ENCODE measurements at places on chromosomes 4 and X.

DNA sequence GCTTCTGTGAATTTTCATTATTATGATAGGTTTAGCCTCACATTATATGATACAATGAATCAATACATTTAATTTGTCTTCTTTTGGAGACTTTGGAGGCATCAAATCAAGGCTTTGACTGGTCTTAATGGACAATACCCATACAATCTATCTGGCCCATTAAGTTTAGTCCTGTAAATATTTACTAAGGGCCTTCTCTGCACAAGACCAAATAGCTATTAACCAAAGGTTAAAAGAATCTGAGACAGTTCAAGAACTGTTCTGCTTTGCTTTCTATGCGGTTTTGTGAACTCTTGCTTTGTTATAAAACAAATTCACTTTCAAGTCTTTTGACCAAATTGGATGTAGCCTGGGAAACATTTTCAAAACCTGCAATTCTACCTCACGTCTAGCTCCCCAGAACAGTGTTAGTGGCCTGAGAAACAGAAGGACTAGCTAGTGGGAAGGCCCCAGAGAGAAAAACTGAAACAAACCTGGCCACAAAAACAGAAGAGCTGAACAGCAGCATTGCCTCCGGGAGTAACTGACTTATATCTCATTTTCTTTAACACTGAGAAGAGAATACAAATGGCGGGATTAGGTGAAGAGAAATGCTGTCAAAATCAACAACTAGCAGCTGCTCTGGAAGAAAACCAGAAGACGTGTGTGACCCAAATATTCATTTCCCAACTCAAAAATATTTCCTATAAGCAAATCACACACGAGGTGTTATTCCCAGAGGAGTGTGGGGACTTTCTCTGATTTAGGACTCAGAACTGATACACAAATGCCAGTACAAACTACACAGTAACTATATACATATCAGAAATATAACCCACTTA is 548 bp downstream of the TLR1 start:
- DNase-seq: no peak

DNA sequence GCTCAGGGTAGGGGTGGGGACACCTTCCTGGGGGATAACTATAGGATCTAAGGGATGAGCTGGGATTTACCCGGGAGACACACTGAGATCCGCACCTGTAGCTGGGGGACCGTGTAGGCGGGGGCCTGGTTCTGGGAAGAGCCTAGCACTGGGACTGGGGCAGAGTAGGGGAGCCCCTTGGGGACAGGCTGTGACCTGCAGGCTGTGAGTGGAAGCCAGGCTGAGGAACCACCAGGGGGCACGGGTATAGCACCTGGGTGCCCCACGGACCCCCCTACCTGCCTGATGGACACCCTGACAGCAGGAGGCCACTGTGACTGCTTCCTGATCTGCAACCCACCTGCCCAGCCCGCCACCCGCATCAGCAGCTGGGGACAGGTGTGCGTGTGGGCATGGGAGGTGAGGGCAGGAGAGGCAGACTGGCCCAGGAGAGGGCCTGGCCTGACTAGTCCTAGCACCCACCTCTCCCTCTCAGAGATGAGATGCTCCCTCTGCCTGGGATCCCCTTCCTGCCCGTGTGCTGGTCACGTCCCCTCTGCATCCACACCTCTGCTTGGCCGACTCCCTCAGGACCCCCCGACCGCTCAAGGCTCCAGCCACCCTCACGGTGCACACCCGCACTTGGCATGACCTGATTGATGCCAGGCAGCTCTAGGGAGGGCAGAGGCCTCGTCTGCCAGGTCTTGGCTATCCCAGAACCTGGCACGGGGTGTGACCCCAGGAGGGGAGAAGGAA is 94.2 kb upstream of the NKX1-1 start:
- no peak for DNase-seq

DNA sequence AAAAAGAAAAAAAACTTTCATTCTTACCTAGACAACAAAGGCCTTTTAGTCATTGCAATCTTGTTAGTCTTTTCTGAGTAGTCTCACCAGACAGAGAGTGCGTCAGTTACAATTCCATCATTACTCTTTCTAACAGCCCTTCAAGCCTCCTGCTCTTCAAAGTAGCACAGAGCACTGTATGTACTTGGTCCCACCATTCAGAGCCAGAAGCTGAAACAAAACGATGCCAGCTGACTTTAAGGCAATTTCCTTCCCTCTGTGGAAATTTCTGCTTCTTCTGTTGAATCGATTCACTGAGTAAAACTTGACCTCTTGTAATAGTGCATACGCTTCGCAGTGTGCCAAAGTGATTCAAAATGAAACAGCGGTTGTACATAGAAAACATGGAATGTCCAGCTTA is 57.7 kb upstream of the TENM3 start:
- no peak for DNase-seq

GRCh38 chrX:21934414-21934813 is 6.1 kb upstream of the SMS start:
- no peak for DNase-seq

- DNase-seq: no peak
Observed at GRCh38 chrX:138651494-138651893, 60.0 kb downstream of the FGF13 start.

GRCh38 chrX:133448512-133449076 is 33.3 kb upstream of the GPC4 start:
- no peak for DNase-seq

DNA sequence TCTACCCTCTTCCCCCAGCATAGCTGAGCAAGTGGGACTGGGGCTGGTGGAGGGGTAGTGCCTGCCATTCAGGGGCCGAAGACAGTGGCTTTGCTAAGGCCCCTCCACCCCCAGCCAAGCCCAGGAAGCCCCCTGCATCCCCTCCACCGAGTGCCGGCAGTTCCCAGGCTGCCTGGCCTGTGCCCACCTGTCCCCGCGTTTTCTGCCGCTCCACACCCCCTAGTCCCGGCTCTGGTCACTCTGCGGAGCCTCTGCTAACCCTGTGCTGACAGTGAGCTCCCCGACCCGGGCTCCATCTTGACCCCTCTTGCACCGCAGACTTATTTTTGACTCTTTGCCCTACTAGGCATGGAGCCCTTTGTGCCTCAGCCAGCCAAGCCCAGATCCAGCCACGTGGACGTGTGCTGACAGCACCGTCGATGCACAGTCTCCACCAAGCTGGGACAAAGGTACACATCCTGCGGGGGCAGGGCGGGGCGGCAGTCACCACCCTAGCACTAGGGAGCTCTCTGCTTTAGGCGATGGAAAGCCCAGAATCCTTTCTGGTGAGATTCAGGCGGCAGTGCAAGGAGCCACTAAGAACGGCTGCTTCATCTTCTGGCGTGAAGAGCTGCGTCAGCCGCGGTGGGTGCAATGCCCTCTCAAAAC is 96.6 kb downstream of the PHKA2 start:
- no peak for DNase-seq

DNA sequence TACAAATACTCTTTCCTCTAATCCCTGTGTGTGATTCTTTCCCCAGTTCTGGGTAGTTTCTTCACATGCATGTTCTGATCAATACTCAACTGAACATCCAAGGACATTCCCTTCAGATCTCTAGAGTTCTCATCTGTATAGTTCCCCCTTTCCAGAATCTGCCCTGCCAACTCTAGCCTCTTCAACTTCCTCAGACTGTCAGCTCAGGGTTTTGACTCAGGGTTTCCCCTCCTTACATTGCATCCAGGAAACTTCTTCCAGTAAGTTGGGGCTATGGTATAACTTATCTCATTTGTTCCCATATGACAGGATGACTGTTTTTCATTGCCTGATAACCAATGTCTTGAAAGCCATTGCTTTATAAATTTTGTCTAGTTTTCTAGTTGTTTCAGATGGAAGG is 14.2 kb upstream of the ANKRD17 start:
- DNase-seq: no peak

DNA sequence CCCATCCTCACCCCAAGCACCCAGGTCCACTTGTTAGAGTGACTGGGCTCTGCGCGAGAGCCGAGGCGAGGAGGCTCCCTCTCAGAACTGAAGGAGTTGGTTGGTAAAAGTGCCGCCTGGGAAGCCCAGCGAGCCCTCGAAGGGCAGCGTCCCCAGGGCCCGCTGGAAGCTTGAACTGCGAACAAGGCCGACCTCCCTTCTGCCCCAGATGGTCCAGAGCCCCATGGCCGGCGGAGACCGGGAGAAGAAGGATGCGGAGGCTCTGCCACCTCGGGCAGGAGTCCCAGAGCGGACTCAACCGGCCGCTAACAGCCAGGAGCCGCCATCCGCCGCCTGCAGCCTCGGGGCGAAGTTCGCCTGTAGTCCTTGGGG is 116.3 kb upstream of the TEX13C start:
- no peak for DNase-seq

DNA sequence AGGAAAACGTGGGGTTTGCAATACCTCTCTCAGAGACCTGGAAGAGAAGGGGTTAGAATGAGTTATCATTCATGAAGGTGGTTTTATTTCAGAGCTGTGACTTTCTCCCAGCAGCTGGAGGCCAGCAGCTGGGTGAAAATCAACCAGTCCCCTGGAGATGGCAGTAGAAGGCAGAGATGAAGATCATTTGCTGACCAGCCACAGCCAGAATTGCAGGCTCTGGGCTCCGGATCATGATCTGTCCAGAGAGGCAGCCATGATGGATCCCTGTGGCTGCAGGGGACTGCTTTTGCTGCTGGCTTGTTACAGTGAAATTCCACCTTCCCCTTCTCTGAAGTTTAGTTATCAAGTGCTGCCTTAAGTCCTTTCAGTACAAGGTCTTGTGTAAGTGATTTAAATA is 46.9 kb upstream of the TAB3 start:
- DNase-seq: no peak

DNA sequence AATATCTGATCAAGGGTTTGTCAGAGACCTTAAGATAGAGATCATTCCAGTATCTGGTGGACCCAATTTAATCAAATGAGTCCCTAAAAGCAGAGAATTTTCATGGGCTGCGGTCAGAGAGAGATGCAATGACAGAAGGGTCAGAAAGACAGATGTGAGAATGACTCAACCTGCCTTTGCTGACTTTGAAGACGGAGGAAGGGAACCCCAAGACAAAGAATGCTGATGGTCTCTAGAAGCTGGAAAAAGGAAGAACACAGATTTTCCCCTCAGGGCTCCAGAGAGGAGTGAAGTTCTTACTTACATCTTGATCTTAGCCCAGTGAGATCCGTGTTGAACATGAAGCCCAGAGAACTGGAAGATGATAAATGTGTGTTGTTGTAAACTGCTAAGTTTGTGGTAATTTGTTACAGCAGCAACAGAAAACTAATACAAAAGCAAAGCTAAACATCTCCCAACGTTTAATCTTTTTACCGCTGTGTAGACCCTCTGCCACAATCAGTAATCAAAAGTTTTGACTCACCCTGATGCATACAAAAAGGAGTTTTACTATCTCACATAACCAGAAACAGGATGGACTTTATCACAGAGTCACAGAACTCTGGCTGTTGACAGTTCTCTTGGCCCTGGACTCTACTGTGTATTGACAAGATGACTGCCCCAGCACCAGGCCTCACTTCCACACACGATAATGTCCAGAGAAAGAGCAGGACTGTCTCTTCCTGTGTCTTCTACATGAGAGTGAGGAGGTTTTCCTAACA is 70.2 kb upstream of the MAGEB2 start:
- DNase-seq: no peak

DNA sequence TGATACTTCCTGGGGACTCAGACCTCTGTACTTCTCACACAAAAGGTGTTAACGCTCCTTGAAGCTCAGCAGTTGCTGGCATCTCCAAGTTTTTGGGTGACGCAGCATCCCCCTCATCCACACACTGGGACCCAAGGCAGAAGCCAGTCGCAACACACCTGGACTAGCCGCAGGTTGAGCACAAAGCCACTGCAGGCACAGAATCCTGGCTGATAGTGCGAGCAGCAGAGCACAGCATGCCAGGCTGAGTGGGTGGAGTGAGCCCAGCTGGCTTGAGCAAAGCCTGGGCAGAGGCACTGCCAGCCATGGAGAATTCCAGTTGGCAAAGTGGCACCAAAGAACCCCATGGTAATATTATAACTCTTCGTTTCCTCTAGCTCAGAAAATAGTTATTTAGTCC is 873.2 kb upstream of the NDST4 start:
- DNase-seq: no peak

GRCh38 chr4:128768373-128768996 is 41.0 kb upstream of the JADE1 start:
- DNase-seq: no peak

DNA sequence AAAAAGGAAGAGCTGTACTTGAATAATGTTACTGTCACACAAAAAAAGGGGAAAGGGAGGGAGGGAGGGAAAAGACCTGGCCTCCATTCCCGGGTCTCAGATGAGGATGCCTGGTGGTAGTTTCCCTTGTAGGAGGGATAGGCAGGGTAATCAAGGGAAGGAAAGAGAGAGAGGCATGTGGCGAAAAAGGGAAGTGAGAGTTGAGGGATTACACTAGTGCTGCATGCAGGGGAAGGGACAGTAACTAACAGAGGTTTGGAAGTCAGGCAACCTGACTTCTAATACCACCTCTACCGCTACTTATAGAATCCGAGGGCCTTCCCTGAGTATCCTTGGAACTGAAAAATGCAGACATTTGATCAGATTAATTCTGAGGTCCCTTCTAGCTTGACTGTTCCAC is 821.7 kb upstream of the FTHL17 start:
- no peak for DNase-seq

- no peak for DNase-seq
Observed at GRCh38 chr4:39996811-39997210, 19.1 kb upstream of the PDS5A start.
